ENCODE measurements at places on chromosomes 2 and 18. TPM values are rescaled to one million over a fixed set of nuclear protein-coding genes. Genes with fewer than 3 reads are reported as not detected.

Gene CRACDL
- polyA plus RNA-seq: not detected

DNA sequence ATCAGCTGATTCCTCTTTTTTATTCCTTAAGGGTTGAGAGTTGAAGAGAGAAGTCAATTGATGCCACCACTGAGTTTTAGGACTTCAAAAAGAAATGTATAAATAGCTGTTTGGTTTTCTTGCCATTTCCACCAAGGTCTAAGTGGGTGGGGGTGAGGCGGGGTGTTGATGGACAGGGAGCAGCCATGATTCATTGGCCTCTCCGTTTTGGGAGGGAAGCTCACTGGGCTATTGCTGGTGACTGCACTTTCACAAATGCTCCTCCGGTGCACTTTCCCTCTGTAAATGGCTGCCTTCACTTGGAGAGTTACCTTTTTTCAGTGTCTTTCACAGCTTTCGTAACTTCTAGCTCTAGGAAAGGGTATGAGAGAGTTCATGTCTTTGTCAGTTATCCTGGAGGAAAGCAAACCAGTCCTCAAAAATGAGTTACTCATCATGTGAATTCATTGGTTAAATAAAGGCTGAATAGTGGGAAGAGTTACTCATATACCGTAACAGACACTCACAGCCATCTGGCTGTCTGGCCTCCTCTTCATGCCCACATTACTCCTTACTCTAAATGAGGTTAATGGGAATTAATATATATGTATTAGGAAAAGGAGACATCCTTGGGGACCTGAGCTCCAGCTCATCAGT is 17.4 kb upstream of the CTAGE1 start:
- no peak overlapping the region for H3K27ac ChIP-seq
- no peak overlapping the region for H3K4me3 ChIP-seq
- H3K4me1 ChIP-seq: no peaks in the 10 kb centered on the region
- no peak for DNase-seq

- peaks cover 34% of the 10 kb centered on the region for H3K27me3 ChIP-seq
- no peak overlapping the region for H3K27ac ChIP-seq
- H3K4me3 ChIP-seq: no peak overlapping the region
- peaks cover 9% of the 10 kb centered on the region for H3K4me1 ChIP-seq
Measured at GRCh38 chr2:201900362-201900761, 94.0 kb downstream of the CDK15 start.

Gene UPP2
- not detected for polyA plus RNA-seq

DNA sequence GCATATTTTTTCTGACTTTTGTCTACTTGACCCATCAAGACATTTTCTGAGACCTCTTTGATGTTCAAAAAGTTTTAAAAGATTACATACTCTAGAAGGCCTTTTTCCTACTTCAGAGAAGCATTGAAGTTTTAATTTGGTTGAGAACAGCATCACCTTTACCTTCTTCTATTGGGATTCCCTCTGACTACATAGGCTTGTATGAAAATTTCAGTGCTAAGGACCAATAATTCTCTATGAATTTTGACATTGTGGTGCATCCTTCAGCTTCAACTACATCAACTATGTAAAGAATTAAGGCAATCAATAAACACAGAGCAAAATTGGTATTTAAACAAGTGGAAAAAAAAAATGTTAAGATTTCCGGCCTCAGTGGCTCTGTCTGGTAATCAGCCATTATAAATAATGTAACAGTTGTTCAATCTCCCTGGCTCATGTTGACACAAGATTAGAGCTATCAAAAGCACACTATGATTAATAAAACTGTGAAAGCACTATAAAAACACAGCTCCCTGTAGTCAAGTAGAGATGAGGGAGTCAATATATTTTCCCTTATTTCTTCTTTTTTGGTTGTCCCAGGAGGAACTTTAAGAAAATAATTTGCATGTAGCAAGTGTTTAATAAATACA is 627.0 kb upstream of the SYT4 start:
- no peak overlapping the region for H3K27ac ChIP-seq
- no peak overlapping the region for H3K4me3 ChIP-seq
- H3K27me3 ChIP-seq: no peaks in the 10 kb centered on the region
- DNase-seq: no peak
- no peaks in the 10 kb centered on the region for H3K4me1 ChIP-seq
- no peaks in the 10 kb centered on the region for H3K36me3 ChIP-seq

Gene MSH2
- 32.1 TPM for polyA plus RNA-seq

Gene ADGRF3
- 1.4 TPM for polyA plus RNA-seq

DNA sequence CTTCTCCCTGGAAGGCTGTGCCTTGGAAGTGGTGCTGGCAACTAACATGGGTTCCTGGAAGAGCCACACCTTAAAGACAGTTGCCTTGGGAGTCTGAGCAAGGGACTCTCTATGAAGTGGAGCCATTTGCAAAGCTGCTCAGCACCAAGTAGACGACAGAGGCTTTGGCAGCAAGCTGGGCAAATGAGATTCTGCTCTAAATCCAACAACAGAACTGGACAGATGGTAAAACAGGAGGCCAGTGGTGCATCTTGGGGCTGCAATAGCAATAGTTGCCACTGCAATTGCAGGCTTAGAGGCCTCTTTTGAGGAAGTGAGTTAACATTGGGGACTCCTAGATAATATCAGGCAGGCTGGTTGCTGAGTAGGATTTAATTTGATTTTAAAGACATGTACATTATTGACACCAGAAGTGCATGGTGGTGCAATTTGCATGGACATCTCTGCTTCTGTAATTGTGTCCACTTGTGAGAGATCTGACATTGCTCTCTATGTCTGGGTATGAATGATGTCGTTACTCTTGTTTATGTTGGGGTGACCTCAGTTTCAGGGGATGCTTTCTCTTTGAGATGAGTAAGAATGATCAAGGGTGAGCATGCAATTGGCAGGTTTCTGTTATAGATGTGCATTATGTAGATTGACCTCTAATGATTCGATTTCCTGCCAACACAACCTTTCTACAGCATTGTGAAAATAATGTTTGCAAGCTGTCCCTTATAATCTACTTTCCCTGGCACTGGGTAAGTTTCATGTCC is 568.3 kb upstream of the MEX3C start:
- H3K27me3 ChIP-seq: peaks cover 8% of the 10 kb centered on the region
- no peak overlapping the region for H3K4me3 ChIP-seq
- no peaks in the 10 kb centered on the region for H3K4me1 ChIP-seq
- no peaks in the 10 kb centered on the region for H3K36me3 ChIP-seq
- DNase-seq: no peak
- no peak overlapping the region for H3K27ac ChIP-seq

GRCh38 chr18:9648431-9649163 is 34.2 kb upstream of the PPP4R1 start:
- H3K27ac ChIP-seq: no peak overlapping the region
- no peaks in the 10 kb centered on the region for H3K27me3 ChIP-seq
- H3K36me3 ChIP-seq: no peaks in the 10 kb centered on the region
- no peak overlapping the region for H3K4me3 ChIP-seq

Gene BCL11A
- polyA plus RNA-seq: 198 TPM

Gene DRC1
- not detected for polyA plus RNA-seq
